Naive thymus-derived CD4-positive, alpha-beta T cell (primary cell): ENCODE measurements at places on chromosomes 6 and 20. TPM values are rescaled to one million over a fixed set of nuclear protein-coding genes. Genes with fewer than 3 reads are reported as not detected.

Gene TAF11
- 31.9 TPM for total RNA-seq

Gene FAM83B
- total RNA-seq: not detected in 2 replicates

Gene SLC17A1
- not detected for total RNA-seq

Gene C20orf141
- total RNA-seq: not detected

Gene BTN1A1
- total RNA-seq: not detected

Gene ZNF831
- total RNA-seq: 36.5 TPM

Gene KCNK5
- 9.5 and 9.6 TPM in 2 replicates for total RNA-seq

Gene C6orf58
- not detected for total RNA-seq

Gene MYL9
- total RNA-seq: 2.4 TPM

Gene AVP
- not detected in 2 replicates for total RNA-seq

Gene PRND
- total RNA-seq: not detected

Gene MLIP
- total RNA-seq: not detected

Gene BNIP5
- not detected for total RNA-seq

Gene SIRPB1
- total RNA-seq: 11.9 TPM

Gene CLIC5
- 3.2 TPM for total RNA-seq

Gene SLC22A16
- total RNA-seq: 2.1 TPM

Gene SLC16A10
- total RNA-seq: 27.7 TPM

Gene AIG1
- total RNA-seq: 6.2 and 6.8 TPM in 2 replicates

Gene DEFB110
- total RNA-seq: not detected

Gene COL12A1
- not detected for total RNA-seq

Gene TBC1D22B
- 22.6 and 23.5 TPM in 2 replicates for total RNA-seq

Gene BLTP3A
- total RNA-seq: 11.9 TPM

Gene GJA10
- total RNA-seq: 0.15 TPM in 1 of 2 replicates, not detected in the other

Gene SALL4
- 0.17 TPM for total RNA-seq

Gene MRAP2
- not detected for total RNA-seq

Gene RING1
- total RNA-seq: 36.2 TPM

Gene TREM1
- total RNA-seq: not detected

Gene EPPIN
- not detected for total RNA-seq

Gene CALHM4
- total RNA-seq: not detected

Gene TRIM10
- 0.12 and 0.23 TPM in 2 replicates for total RNA-seq

Gene SIGLEC1
- total RNA-seq: not detected in 2 replicates

Gene OPRM1
- not detected for total RNA-seq

Gene IPCEF1
- total RNA-seq: 83.0 TPM
